ENCODE measurements at places on chromosomes 3 and 15.

GRCh38 chr3:4138786-4139431 is 164.3 kb upstream of the SETMAR start:
- DNase-seq: no peak

- no peak for DNase-seq
These were observed 96.2 kb downstream of the HES1 start for GRCh38 chr3:194231929-194232832.

- peak; percentile 42 for DNase-seq
These were observed 263.4 kb upstream of the WNT5A start for GRCh38 chr3:55750525-55750924.

- DNase-seq: no peak
These were observed 14.7 kb upstream of the KLF13 start for GRCh38 chr15:31311735-31312619.
